ENCODE measurements at places on chromosomes 11 and 22.

DNA sequence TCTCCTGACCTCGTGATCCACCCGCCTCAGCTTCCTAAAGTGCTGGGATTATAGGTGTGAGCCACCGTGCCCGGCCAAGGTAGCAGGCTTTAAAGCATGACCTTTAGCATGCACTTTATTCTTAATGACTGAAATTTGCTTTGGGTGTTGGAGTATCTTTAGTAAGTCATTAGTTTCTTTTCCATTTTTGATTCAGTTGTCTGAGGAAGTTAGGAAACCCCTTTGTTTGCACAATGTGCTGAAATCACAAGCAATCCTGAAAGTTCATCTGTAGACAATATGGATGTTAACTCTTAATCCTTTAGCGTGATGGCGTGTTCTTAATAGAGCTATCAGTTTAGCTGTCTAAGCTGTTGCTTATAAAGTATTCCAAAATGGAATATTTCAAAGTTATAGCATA lies 16.8 kb downstream of the SDHD start:
- DNase-seq = no peak

GRCh38 chr11:20775331-20775730 lies 105.9 kb downstream of the NELL1 start:
- DNase-seq = no peak

GRCh38 chr11:17652556-17652955 lies 66.8 kb upstream of the MYOD1 start:
- no peak for DNase-seq

GRCh38 chr11:24685821-24686220 lies 189.0 kb downstream of the LUZP2 start:
- no peak for DNase-seq

DNA sequence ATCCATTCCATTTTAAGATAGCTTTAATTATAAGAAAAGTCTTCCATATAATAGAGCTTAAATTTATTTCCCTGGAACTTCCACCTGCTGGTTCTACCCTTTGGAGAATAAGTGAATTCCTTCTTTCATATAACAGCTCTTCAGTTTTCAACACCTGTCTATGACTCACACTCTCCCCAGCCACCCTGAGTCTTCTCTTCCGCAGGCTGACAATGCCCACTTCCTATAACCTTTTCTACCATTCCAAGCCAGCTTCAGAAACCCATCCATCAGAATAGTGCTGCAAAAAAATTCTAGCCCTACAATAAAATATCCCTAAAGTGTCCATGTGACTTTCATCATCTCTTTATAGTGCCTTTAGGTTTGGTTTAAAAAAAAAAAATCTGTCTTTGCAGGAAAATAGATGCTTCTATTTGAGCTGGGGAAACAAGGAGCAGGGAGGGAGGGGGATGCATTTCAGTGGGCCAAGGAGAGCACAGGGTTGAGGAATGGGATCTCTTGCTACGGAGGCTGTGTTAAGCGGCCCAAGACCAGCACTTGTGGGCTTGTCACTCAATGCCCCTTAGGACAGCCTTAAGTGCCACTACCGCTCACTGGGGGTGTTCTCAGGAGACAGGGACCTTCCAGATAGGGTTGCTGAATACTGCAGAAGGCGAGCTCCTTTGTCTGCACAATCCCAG lies 178.6 kb downstream of the DSCAML1 start:
- DNase-seq = no peak

DNA sequence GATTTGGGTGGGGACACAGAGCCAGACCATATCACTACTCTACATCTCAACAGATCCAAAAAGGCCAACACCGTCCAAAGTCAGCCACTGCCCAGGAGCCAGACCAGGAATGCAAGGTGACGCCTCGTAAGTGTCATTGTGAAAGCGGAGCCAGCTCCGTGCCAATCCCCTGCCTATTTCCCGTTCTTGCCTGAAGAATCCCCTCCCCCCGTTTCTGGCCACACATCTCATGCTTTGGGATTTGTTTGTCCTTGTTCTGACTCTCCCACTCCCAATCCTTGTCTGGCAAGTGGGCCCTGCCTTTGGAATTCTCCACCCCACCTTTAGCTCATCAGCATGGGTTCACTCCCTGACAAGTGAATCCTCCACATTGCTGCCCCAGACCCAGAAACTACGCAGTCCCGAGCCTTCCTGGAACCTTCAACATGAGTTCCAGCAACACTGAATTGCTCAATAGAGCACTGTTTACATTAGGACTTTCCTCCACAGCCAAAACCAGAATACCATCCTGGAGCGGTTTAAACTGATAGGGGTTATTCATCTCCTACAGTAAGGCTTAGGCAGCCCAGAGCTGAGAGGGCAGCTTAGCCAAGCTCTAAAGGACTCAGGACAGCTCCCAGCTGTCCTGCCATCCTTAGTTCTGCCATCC lies 6.0 kb upstream of the SLC35C1 start:
- no peak for DNase-seq

- no peak for DNase-seq
Measured at GRCh38 chr11:12196308-12196707, 85.9 kb downstream of the MICAL2 start.

- no peak for DNase-seq
Measured at GRCh38 chr11:19970944-19971343, 189.3 kb downstream of the DBX1 start.

DNA sequence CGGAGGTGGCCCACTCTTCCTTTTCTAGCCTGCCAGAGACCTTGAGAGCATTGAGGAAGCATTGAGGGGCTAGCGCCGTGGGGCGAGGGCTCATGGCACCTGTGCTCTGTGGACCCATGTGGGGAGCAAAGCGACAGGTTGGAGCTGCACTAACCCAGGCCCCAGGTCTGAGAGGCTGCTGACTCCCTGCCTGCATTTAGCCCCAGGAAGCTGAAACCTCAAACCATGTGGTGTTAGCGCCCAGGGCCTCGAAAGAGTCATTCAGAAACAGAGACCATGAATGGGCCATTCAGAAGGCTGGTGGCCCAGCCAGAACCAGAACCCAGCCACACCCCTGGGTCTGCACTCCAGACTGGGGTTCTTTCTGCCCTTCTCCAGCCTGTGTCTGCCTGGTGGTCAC lies 88.6 kb downstream of the BCR start:
- no peak for DNase-seq

GRCh38 chr11:8127447-8127846 lies 41.4 kb downstream of the RIC3 start:
- no peak for DNase-seq

DNA sequence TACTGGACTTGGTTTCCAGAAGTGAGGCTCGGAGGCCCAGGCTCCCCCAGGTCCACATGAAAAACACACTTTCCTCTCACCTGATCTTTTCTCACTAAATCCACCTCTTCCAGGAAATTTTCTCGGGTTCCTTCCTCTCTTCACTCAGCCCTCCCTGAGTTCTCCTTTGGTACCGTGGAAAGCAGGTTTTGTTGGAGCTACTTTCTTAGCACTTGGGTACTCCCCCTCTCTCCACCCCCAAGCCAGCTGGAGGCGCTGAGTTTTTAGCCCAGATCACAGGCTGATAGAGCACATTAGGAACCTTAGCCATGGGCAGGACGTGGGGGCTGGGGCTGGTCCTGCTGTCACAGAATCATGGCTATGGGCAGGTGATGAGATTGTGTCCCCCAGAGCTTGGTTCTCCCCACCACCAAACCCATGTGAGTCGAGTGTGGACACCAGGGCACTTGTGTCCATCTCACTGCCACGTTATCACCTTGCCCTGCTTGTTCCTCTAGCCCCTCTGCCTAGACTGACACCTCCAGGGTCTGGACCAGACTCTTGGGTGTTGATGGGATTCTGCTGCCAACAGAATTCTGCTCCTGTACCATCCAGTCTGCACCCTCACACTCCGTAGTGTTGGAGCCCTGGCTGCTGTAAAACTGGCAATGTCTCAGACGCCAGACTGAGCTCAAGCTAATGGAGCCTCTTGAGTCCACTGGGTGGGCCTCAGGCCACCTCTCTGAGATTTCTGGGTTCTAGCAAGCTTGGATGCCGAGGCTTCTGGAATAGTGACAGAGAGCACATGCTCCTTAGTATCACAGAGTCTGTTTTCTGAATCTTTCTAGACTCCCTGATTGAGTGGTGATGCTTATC lies 74.9 kb upstream of the NARS2 start:
- no peak for DNase-seq

GRCh38 chr11:75167617-75168016 lies 16.7 kb downstream of the SLCO2B1 start:
- DNase-seq = peak; percentile 65

DNA sequence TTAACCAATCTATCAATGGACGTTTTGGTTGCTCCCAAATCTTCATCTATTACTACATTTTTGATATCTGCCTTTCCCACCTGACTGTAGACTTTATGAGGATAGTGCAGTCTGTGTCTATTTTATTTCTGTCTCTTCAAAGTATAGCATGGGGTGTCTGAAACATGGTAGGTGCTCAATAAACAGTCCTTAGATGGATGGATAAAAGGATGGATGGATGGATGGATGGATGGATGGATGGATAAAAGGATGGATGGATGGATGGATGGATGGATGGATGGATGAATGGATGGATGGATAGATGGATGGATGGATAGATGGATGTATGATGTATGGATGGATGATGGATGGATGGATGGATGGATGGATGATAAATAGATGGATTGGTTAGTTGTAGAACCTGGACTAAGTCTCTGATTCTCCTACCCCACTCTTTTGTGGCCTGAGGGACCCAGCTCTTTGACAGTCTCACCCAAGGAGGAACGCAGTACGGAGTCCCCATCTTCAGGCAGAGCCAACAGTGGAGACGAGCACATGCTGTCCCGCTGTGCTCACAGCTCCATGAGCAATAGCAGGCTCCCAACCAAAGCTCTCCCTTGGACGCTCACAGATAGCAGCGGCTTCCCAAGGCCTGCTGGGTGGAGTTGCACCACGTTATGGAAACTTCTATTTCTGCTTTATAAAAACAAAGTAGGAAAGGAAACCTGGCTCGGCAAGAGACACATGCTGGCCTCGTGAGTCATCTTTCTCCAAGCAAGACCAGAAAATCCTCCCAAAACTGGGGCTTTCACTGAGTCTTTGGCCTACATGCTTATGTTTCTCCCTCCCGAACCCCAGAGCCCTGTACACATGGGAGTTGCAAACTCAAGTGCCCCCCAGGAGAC lies 448.0 kb downstream of the MIAT start:
- peak; percentile 38 for DNase-seq

GRCh38 chr11:64558869-64559268 lies 32.2 kb upstream of the SLC22A12 start:
- DNase-seq = no peak

DNA sequence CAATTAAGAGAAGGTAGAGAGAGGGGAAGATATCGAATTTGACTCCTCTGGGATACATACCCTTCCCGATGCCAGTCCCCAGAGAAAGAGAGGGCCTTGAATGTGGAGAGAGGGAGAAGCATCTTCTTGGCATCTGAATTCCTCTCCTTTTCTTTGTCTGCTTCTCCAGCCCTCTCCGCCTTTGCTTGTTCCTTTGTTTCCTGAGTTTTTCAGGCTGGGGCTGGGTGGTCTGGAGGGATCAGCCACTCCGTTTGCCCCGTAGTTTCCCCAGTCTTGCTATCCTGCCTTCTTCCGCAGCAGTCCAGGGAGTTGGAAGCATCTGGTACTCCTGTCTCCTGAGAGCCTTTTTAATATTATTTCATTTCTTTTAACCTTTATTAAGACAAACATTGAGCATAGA lies 107.1 kb upstream of the CADM1 start:
- DNase-seq = no peak

GRCh38 chr11:129998107-129998506 lies 4.5 kb downstream of the PRDM10 start:
- no peak for DNase-seq

Measured in colonic mucosa (tissue), 4 donors.